ENCODE measurements at places on chromosomes 2 and 18. TPM values are rescaled to one million over a fixed set of nuclear protein-coding genes. Genes with fewer than 3 reads are reported as not detected.

DNA sequence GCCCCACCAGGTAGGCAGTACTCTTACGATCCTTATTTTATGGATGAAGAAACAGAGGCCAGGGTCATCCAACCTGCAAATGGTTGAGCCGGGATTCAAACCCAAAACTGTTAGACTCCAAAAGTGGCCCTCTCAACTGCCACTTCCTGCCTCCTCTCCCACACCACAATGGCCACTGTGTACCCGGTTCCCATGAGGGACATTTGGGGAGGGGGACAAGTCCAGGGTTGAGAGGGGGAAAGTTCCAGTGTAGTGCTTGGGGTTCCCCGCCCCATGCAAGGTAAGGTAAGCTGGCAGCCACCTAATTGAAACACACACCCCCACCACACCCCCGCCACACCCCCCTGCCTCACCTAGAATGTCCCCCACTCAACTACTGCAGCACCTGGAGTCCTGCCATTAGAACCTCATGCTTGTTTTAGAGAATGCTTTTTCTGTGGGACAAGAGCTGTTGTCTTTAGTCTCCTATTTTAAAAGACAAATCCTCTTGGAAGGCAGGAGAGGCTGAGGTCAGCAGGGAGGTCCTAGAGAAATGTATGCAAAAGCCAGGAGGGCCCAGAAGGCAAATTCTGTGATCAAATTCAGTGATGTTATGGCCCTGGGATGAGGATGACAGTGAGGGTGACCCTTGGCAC lies 145.2 kb downstream of the ZFP36L2 start:
- DNase-seq = peak; percentile 49

CIB4 gene
- total RNA-seq = not detected

- DNase-seq = no peak
These were observed 136.8 kb downstream of the TMEM163 start for GRCh38 chr2:134581877-134582546.

GRCh38 chr2:65027616-65028244 lies 28.5 kb upstream of the CEP68 start:
- DNase-seq = no peak

Measured in tongue (tissue), 3 donors.